ENCODE measurements at places on chromosomes 1 and 21.

DNA sequence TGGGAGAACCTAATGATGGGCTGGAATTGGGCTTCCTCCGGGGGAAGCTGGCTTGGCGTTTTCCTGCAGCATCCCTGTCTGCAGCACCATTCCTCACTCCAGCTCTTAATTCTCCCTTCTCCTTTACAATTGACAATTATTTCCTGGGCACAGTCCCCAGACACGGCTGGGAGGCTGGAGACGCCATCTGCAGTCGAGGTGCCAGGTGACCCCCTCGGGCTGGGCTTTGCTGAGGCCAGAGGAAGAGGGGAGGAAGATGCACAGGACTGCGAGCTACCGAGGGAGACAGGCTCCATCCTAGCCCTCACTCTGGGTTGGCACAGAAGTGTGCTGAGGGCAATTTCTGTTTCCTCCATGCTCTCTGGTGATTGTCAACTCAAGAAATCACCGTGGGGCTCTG lies 453.8 kb downstream of the PTPRU start:
- DNase-seq: no peak

- DNase-seq: no peak
Measured at GRCh38 chr1:153763365-153764225, 11.6 kb upstream of the SLC27A3 start.

DNA sequence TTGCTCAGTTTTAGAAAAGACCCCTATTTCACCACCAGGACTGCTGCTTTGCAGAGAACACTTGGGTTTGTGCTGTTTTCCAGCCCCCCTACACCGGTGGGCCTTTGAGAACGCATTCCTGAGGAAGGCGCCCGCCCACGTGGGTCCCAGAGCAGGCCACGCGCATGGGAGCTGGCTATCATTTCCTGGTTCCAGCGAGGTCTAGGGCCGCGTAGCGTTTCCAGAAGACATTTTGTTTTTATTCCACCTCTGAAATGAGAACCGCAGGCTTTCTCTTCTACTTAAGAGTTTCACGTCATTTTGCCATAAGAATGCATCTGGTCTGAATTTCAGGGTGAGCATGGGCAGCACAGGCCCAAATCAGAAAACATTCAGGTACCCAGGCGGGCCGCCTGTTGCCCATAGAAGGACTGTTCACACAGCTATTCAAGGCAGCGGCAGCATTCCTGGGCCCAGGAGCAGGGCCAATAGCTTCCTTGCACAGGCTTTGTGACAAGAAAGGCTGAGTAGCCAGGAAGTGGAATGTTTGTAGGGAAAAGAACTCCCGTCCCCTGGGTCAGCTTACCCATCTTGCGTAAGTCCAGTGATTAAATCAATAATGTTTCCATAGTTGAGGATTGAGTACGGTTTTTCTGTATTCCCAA lies 1.4 kb upstream of the KLHL21 start:
- DNase-seq: no peak

GRCh38 chr1:7104339-7104738 lies 319.1 kb downstream of the CAMTA1 start:
- no peak for DNase-seq

DNA sequence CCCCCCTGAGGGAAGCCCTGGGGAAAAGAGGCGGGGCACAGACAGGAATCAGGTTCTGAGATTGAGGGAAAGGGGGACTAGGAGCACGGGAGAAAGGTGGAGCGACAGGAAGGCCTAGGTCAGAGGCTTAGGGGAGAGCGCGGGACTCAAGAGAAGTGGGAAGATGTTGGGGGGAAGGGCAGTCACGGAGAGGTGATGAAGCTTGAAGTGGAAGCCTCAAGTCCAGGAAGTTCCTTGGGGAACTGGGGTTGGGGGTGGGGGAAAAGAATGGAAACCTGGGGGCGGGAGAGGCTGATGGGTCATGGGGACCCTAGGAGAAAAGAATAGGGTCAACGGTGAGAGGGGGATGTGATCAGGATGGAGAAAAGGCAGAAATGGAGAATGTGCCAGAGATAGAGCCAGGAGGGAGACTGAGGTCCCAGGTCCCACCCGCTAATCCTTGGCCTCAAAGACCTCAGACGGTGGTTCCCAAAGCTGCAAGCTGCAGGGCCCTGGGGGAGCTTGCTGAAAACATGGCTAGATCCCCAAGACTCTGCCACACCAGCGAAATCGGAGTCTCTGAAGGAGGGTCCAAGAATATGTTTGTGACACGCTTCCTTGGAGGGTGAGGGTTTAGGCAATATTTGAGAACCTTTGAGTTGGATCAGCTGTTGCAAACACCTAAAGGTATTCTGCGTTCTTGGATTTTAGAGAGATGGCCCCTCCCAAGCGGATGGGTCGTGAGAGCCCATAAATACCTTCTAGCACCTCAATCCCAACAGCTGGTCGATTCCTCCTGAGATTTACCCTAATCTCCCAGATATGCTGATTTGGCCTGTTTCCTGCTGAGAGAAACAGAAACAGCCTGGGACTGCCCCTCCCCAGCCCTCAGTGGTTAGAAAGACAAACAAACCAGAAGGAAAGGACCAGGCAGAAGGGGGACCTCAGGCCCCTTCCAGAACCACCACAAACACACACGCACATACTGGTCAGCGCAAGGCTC lies 3.6 kb downstream of the C1orf232 start:
- no peak for DNase-seq

GRCh38 chr1:9352377-9353134 lies 59.9 kb downstream of the SPSB1 start:
- DNase-seq: no peak

DNA sequence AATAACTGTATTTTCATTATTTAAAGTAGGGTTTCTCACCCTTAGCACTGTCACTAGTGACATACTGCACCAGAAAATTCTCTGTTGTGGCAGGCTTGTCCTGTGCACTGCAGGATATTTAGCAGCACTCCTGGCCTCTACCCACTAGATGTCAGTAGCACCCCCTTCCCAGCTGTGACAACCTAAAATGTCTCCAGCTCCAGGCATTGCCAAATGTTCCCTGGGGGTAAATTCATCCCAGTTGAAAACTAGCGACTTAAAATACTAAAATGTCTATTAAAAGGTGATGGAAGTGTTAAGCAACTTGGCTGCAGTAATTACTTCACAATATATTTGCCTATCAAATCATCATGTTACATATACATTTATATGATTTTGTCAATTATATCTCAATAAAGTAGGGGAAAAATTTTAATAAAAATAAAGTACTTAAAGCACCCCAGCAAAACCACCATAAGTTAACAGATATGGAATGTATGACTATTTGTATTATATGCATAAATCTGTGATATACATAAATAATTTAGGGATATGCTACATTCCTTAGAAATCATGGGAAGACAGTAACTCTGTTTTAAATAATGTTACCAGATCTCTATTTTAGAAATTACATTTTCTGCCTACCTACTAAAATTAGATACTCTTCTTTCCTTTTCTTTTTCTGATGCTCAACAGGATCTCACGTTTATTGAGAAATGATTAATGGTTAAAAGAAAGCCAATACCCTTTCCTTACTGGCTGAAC lies 74.6 kb downstream of the ARID4B start:
- no peak for DNase-seq

DNA sequence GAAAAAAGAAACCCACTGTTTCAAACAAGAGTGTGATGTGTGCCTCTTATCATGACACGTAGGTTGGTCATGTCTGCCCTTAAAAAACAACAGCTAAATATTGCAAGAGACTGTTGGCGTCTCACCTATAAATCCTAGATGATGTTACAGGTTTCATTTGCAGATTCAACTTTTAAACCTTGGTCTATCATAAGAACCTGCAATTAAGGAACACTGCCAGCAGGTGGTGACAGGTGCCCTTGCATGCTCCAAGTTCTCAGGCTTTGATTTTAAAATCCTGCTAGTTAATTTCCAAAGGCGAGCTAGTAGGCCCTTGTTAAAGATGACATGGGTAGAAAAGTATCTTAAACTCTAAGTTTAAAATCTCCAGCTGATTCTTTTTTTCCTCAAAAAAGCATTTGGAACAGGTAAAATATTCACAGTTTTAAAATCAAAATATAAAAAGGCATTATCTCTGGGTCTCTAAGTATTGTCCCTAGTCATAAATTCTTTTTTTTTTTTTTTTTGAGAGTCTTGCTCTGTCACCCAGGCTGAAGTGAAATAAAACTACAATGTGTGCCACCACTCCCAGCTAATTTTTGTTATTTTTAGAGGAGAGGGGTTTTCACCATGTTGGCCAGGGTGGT lies 39.1 kb downstream of the CLSTN1 start:
- no peak for DNase-seq

DNA sequence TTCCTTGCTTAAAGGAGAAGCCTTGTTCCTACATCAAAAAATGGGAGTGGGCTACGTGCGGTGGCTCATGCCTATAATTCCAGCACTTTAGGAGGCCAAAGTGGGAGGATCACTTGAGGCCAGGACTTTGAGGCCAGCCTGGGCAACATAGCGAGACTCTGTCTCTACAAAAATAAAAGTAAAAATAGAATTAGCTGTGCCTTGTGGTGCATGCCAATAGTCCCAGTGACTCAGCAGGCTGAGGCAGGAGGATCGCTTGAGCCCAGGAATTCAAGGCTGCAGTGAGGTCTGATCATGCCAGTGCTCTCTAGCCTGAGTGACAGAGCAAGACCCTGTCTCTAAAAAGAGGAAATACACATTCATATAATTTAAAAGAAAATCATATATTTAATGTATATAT lies 127.1 kb downstream of the C1orf21 start:
- DNase-seq: no peak

GRCh38 chr1:64946916-64947315 lies 19.4 kb downstream of the JAK1 start:
- DNase-seq: no peak

DNA sequence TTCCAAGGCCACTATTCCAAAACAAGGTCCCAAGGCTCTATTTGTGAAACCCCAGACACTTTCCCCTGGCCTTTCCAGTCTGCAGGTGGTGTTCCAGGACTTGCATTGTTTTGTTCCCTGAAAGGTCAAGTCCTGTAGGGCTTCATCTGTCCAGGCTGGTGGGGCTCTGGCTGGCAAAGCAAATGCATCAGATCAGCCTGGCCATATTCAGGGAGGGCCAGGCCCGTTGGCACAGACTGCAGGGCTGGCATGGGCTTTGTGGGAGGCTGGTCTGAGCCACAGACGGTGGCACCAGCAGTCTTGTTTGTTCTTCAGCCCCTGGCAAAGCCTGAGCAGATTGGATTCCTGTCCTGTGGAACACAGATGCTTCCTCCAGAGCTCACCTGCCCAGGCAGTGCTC lies 93.0 kb downstream of the SPATA46 start:
- DNase-seq: no peak

- DNase-seq: no peak
Measured at GRCh38 chr1:17404820-17405219, 32.8 kb downstream of the PADI6 start.

DNA sequence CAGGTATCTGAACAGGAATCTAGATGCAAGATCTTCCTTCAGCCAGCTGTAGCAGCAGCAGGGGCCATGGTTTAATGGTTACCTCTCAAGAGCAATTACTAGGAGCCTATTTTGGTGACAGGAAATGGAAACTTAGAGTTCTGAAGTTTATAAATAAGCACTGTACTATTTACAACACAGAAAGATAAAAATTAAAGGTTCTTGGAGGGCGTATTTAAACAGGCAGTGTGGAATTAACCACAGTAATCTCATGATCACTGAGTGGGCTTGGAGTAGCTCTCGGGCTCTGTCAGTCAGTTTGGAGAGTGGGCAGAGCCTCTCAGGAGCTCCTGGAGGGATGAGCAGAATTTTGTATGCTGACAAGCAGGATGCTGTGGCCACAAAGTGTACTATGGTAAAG lies 10.2 kb upstream of the FCRL5 start:
- DNase-seq: no peak

GRCh38 chr1:25257196-25257595 lies 9.9 kb upstream of the RSRP1 start:
- DNase-seq: no peak

DNA sequence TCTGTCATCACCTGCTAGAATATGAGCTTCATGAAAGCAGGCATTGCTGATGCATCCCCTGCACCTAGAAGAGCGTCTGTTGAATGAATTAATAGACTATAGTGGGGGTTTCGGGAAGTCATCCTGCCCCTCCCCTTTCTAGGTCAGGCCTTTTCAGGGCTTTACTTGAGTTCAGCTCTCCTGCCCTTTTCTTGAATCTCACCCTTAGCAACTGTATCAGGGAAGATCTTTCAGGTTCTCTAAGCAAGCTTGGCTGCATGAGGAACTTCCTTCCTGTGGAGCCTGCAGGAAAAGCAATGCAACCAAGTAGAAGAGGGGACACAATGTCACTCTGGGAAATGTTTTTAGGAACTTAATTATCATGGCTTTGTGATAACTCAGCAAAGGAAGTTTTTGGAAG lies 27.2 kb upstream of the KIAA0040 start:
- no peak for DNase-seq

- DNase-seq: no peak
Measured at GRCh38 chr1:25743164-25744139, 56.5 kb upstream of the SELENON start.

DNA sequence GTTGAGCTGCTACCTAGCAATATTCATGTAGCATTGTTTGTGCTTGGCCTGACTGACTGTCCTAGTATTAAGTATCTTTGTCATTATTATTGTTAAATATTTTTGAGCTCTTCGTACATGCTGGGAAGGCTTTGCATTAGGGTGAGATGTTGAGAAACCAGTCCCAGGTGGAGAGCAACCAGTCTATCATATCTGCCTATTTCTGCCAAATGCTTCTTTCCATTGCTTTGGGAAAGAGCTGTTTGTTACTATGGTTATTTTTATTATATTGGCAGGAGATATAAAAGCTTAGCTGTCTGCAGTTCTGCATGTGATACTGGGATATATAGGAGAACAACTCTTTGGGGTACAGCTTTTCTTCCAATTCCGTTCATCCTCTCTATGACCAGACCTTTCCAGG lies 85.1 kb downstream of the CLDN17 start:
- DNase-seq: no peak

- no peak for DNase-seq
Measured at GRCh38 chr1:68383092-68383491, 66.7 kb downstream of the RPE65 start.

GRCh38 chr1:212368073-212368484 lies 46.6 kb downstream of the PACC1 start:
- DNase-seq: no peak

GRCh38 chr1:228105270-228105995 lies 2.3 kb upstream of the C1orf35 start:
- no peak for DNase-seq

- no peak for DNase-seq
Measured at GRCh38 chr1:81757398-81758020, 43.2 kb upstream of the ADGRL2 start.
